Stimulated activated CD8-positive, alpha-beta memory T cell treated with anti-CD3 and anti-CD28 coated beads, Interleukin-4, amount 100 ng/mL, for 1 hour (primary cell): ENCODE measurements at places on chromosomes 7 and 10.

DNA sequence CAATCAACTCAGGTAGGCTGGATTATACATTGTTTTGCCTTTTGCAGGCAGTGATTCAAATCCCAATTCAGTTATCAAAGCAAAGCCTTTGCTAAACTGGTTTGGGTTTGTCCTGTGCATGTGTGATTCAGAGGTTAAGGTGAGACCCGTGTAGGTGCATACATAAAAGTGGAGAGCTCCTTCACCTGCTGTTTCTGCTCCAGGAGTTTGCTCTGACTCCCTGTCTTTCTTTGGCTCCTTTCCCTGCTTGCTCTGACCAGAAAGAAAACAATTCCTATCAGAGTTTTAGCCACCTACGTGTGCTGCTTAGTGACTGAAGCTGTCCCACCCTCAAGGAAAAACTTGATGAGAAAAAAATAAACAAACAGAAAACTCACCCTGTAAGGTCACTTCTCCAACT, 101.1 kb downstream of the TPST1 start:
- DNase-seq = no peak

- DNase-seq = no peak
These were observed 61.9 kb upstream of the CACUL1 start for GRCh38 chr10:118816471-118817168.

GRCh38 chr7:103127006-103127405, 21.9 kb downstream of the NAPEPLD start:
- no peak for DNase-seq

- DNase-seq = no peak
These were observed 2.7 kb downstream of the CYP3A5 start for GRCh38 chr7:99677013-99677647.
